Activated T-cell treated with anti-CD3 and anti-CD28 coated beads for 1 hour (primary cell): ENCODE measurements at places on chromosomes 12 and 14.

DNA sequence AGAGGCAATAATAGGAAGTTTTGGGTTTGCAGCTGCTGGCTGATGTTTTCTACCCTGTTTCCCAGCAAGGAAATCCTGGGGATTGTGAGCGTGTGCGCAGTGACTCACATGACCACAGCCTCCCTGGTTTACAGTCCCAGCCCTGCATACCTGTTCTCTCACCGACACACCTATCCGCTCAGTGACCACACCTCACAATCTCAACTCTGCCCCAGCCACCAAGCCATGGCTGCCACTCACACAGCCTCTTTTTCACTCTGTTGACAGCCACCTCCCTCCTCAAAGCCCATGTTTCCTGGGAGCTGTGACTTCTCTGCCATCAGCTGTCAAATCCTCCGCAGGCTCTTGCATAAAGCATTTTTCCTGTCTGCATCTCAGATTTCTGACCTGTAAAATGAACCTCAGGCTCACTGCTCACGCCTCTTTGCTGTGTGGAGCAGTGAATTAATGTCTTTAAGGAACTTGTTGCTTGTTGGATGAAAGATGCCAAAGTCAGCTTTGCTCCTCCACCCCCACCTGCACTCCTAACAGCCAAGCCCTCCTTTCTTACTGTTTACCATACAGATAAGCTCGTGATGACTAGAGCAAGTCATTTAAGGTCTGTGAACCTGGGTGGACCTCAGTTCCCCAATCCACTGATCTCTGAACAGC, 43.5 kb downstream of the B4GALNT3 start:
- no peak for DNase-seq

- DNase-seq, result no peak
Measured at GRCh38 chr12:26034371-26035142, 76.1 kb downstream of the RASSF8 start.

DNA sequence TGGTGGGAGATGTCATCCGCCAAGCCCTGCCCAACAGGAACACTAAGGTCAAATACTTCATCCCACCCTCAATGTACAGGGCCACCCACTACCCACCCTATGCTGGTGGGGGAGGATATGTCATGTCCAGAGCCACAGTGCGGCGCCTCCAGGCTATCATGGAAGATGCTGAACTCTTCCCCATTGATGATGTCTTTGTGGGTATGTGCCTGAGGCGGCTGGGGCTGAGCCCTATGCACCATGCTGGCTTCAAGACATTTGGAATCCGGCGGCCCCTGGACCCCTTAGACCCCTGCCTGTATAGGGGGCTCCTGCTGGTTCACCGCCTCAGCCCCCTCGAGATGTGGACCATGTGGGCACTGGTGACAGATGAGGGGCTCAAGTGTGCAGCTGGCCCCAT, 3.5 kb downstream of the B3GNT4 start:
- DNase-seq, result no peak

- no peak for DNase-seq
Measured at GRCh38 chr14:45709541-45709940, 456.5 kb upstream of the MIS18BP1 start.

- DNase-seq, result peak; percentile 52
Measured at GRCh38 chr12:116559162-116559935, at the start of gene MAP1LC3B2. Gene MAP1LC3B2, plus strand, starts transcription at chr12:116559381. Its CDS starts 16,562 bp downstream, at chr12:116575943.

DNA sequence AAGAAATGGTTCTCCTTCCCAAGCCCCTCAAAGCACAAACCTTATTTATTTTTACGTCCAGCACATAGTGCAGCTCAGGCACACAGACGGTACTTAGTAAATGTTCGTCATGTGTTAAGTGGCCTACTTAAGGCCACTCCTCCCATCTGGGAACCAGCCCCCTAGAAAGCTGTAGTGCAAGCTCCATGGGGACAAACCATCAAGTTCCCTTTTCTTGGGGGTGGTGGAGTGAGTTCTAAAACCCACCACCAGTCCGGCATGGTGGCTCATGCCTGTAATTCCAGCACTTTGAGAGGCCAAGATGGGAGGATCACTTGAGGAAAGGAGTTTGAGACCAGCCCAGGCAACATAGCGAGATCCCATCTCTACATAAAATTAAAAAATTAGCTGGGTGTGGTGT, 49.4 kb downstream of the PITPNM2 start:
- no peak for DNase-seq

DNA sequence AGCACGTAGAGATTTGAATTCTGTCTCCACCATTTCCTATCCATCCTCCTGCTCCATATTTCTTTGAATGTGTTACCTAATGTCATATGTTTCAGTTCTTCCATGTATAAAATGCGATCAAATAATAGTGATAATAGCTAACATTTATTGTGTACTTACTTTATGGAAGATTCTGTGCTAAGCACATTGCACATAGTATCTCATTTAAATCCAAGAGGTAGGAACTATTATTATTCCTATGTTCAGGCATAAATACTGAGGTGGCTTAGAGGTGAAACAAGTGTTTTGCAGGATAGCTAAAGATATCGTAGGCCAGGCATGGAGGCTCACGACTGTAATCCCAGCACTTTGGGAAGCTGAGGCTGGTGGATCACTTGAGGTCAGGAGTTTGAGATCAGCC, 17.5 kb upstream of the AICDA start:
- DNase-seq, result no peak

- no peak for DNase-seq
Measured at GRCh38 chr12:19165451-19165850, 35.9 kb downstream of the PLEKHA5 start.

DNA sequence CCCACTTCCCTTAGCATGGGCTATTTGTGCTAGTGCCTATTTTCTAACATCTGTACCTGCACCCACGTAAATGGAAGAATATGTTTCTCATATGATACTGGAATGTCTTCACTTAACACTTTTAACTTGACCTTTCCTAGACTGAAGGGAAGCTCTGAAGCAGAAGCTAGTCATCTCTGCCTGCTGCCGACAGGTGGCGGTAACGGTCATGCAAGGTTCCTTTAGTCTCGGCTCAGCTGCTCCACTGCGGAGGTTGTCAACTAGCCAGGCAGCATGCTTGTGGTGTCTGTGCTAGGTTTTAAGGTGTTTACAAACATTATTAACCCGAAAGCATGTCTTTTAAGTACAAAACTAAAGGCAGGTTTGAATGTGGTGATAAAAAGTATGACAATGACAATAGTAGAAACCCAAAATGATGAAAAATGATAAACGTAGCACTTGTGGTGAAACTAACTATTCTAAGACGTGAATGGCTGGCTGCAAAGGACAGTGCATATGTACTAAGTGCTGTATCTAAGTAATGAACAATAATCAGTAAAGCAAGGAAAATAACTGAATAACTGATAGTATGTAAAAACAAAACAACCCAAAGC, 117.2 kb downstream of the GRIN2B start:
- DNase-seq, result peak; percentile 16

DNA sequence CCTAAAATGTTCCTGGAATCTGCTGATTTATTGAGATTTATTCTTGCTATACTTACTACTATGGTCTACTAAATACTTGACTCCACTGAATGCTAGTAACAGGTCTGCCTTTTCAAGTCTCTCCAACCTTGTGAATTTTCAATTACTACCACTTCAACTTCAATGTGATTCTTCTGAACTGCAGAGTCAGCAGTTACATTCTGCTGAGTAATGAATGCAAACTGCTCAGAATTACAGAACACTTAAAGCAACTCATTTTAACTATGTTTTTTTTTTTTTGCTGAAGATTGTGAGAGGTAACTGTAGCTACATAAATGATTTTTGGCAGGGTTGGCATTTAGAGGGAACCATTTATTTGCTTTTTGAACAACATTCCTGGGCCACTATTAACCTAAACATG, 41.8 kb downstream of the ARF6 start:
- DNase-seq, result no peak

- no peak for DNase-seq
Measured at GRCh38 chr14:48792376-48793024, 793.7 kb downstream of the RPS29 start.

GRCh38 chr12:132511516-132512196, 21.7 kb downstream of the FBRSL1 start:
- no peak for DNase-seq

GRCh38 chr12:48750215-48750614, 33.7 kb upstream of the CCNT1 start:
- DNase-seq, result no peak

- no peak for DNase-seq
Measured at GRCh38 chr12:106582641-106583230, at the start of gene RFX4. Gene RFX4, plus strand, starts transcription at chr12:106583004. Its CDS starts 317 bp downstream, at chr12:106583321.

DNA sequence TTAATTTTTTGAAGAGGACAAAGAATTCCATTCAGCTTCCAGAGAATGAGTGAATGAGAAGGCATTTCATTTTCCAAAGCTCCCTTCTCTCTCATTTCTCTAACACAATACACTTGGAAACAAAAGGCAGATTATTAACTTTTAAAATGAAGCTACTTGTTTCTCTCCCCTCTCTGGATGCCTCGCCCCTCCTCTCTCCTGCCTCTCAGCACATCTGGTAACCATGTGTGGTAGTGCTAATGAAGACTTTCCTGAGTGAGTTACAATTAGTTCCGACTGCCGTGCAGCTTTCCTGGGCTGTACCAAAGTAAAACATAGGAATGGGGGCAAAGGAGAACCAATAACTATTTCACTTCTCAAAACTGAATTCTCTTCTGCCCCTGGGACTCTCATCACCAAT, 84.7 kb upstream of the SOX5 start:
- DNase-seq, result no peak

- no peak for DNase-seq
Measured at GRCh38 chr12:53976172-53976822, 1.5 kb upstream of the HOTAIR start.

DNA sequence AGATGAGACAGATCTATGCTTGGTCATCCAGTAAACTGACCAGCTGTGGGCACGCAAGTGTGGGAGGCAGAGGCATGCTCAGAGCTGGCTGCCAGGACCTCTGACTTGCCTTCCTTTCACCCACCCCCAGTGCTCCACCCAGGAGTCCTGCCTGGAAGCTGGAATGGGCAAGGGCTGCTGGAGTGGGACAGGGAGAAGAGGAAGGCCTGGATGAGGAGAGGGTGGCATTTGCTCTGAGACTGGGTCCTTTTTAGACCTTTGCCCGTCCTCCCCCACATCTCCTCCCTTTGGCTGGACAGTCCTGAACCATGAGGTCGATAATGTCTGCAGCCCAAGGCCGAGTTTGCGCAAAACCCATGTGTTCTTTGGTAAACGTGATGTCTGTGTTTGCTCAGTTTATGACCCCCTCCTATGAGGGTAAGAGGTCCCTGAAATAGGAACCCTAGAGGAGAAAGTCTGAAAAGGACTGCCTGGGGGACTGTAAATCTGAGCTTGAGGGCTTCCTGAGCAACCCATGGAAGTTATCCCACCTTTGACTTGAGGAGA, 3.8 kb upstream of the INHBE start:
- no peak for DNase-seq

- no peak for DNase-seq
Measured at GRCh38 chr12:92412856-92413255, 267.2 kb upstream of the BTG1 start.

- no peak for DNase-seq
Measured at GRCh38 chr12:95942101-95942523, 302 bp downstream of the CCDC38 start.

- no peak for DNase-seq
Measured at GRCh38 chr12:130374083-130374482, 36.4 kb downstream of the PIWIL1 start.
